ENCODE measurements at places on chromosomes 5 and 9.

DNA sequence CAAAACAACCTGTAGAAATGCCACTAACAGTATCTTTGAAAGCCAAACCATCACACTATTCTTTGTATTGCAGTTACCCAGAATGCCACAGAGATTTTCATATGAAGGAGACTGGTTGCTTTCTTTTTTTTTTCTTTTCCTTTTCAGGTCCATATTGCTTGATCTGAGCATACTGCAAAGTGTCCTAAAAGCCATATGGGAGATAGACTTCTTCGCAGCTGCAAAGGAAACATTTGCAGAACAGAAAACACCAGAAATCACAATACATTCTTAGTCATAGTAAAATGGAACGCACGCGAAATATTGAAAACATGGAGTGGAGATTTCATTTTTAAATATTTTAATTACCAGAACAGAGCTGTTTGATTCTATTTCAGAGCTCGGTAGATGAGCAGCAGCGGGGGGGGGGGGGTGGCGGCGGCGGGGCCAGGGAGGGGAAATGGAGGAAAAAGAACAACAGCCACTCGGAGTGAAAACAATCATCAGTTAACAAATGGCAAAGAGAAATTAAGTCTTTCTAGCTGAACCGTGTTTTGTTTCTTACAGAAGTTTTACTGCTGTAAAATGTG, 284.1 kb downstream of the NFIB start:
- no peak for DNase-seq

- DNase-seq = peak; percentile 81
Observed at GRCh38 chr9:129174724-129175514, 3.1 kb downstream of the IER5L start.

DNA sequence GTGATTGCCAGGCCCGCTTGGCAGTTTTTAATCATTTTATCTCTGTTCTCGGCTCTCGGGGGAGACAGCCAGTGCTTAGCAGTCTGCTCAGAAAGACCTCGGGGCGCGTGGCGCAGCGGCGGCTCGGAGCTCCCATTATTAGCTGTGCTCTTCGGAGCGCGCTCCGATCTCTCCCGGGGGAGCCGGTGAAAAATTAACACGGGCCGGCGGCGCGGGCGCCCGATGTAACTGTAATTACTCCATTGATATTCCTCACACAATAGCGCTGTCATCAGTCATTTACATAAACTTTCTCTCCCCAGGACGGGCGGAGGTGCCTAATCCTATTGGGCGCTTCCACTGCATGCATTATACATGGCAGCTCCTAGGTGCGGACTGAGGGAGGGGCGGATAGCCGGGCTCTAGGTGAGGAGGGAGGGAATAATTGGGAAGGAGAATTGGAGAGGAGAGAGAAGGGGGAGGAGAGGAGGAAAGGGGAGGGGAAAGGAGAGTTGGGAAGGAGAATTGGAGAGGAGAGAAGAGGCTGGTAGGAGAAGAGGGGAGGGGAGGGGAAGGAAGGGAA, 24.9 kb downstream of the LMX1B start:
- DNase-seq = no peak

GRCh38 chr9:84845956-84846900, 176.7 kb downstream of the NTRK2 start:
- no peak for DNase-seq

DNA sequence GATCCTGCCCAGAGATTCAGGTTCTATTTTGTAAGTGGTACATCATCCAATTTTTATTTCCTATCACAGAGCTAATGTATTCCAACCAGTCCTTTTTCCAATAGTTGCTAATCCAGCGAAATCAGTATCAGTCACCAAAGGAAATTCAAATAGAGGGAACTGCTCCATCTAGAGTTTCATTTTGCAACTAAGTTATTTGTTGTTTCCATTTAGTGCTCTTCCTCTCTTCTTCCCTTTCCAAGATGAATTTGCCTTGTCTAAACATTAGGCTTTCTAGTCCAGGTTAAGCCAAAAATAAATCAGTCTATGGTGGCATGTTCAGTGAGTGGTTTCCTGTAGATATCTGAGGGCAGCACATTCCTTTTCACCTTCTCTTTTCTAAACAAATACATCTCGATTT, 79.8 kb upstream of the SPATA31D4 start:
- DNase-seq = peak; percentile 35

- DNase-seq = no peak
Observed at GRCh38 chr9:101054657-101055056, 26.1 kb downstream of the PLPPR1 start.

DNA sequence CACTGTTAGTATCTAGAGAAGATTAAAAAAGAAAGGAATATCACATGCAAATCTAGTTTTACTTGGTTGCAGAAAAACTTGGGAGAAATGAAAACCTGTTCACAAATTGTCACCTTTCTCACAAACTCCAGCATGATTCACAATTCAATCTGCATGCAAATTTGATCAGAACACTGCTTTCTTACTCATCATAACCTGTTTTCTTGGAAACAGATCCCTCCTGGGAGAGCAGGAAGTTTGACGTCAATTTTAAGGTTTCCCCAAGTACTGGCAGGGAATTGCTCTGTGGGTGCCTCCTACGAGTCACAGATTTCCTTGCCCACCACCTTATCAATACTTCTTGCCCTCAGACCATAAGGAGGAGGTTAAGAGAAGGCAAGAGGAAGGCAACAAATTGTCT, 30.2 kb upstream of the HTR4 start:
- no peak for DNase-seq

GRCh38 chr9:133784731-133785561, 46.8 kb upstream of the SARDH start:
- DNase-seq = no peak

DNA sequence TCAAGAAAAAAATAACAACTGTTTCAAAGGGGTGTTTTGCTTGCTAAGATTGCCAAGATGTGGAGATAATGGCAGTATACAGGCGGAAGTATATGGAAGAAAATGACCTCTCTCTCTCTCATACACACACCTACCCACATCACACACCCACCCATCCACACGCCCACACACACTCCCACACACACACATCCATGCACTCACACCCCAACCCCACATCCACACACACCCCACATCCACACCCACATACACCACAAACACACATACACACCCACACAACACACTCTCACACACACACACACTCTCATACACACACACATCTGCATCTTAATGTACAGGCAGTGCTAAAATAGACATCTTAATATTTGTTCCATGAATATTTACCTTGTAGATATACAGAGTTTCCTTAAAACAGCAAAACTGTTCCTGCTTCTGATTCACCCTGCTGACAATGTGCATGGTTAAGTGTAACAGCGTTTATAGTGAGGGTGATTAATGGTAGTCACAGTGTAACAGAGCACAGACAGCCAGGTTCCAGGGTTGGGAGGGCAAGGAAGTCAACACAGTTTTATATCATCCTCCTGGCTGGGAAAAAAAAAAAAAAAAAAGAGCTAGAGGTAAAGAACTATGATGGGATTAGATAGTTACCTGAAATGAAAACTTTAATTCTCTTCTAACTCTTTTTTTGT, 8.3 kb downstream of the BHMT2 start:
- DNase-seq = no peak

DNA sequence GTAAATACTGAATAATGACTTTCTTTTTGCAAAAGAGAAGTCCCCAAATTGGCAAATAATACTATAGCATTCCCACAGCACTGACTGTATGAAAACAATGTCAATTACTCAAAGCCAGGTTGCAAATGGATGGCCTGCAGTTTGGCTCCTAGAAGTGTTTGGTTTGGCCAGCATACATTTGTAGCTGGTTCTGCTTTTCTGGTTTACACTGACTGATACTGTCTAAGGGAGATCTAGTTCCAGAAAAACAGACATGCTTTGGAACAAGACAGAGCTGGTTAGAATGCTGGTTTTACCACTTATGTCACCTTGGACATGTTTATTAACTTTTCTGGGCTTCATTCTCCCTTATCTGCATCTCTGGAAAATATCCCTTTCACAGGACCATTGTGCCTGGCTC, 81.5 kb upstream of the TRPM3 start:
- no peak for DNase-seq

DNA sequence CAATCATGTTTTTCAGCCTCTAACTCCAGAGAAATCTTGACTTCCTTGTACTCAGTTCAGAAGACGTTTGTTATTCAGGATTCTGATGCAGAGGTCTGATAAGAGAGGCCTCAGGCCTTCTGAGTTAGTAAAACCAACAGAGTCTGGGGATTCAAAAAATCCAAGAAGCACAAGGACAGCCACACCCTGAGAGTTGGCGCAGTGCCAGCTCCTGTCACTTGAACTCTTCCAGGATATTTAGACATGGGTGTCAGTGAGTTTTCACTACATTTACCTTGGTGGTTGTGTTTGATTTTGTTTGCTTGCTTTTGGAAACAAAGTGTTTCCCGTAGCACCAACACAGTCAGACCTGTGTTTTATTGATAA, 41.6 kb upstream of the PDE8B start:
- DNase-seq = no peak

DNA sequence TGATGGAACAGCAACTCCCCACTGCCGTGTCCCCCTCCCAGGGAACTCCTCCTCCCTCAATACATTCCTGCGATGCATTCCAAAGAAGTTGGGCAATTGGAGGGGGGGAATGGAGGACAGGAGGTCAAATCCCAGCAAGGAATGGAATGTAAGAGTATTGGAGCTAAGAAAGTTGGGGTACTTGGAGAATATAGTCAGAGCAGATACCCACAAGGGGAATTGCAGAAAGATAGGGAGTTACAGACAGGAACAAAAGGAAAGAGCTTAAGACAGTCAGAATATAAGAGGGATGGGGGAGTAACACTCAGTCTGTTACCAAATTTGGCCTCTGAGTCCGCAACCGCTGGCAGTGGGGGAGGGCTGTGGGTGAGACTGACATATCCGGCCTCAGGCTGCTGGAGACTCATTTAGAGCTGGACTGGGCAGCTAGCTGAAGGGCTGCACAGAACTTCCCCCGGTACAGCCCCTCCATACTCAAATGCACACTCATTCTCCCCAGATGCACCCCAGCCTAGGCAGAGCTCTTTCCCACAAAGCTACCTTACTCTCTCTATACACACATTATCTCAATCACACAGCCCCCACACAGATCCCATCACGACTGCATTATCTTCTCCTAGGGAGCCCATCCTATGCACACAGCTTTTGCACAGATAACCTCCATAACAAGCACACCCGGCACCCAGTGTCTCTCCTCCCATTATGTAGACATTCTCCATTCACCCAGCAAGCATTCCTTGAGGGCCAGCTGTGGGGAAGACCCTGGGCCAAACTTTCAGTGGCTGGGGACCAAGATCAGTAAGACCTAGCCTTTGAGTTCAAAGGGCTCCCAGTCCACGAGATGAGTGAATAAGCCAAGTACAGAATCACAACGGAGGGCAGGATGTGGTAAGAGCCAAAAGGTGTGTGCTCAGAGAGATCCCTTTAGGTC, 3.7 kb downstream of the TLN1 start:
- no peak for DNase-seq

- DNase-seq = no peak
Observed at GRCh38 chr5:160083501-160083900, 35.7 kb downstream of the PWWP2A start.

DNA sequence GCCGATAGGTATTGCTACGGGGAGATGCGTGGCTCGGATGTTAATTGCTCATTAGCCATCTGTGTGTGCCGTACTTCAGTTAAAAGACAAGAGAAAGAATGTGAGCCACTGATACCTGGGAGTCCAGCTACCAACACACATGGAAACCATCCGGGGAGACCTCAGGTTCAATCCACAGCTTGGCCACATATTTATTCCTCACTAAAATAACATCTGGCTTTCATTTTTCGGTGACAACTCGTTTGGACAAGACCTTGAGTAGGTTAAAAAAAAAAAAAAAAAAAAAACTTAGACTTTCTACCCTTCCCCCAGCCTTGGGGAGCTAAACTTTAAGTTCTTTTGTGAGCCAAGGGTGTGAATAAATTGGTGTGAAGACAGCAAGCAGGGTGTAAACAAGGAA, 84.1 kb downstream of the SLIT3 start:
- DNase-seq = no peak

DNA sequence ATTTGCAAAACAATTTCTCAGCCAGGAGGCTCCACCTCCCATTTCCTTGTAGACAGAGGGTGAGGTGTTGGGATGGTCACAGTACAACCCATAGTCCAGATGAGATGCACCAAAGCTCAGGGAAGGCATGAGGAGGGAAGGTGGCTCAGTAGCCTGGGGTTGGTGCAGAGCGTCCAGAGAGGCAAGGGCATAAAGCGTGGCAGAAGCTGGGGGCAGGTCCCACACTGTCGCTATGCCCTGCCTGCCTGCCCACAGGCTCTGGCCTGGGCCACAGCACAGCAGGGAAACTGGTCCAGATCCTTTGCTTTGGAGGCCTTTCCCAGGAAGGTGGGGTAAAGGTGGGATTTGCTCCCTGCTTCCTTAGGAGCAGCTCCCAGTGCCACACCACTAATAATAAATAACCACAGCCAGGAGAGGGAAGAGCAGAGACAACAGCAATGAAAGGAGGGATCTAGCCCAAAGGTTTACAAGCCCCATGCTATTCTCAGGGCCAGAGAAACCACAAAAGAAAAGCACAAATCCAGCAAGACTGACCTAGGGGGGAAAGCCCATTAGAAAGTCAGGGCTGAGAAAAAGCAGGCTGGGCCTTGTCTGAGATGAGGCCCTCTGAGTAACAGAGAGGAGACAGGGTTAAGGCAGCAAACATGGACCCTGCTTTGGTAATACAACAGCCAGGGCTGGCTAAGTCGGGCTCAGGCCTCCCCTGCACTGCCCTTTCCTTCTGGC, 27.2 kb downstream of the PCDHGC5 start:
- no peak for DNase-seq

DNA sequence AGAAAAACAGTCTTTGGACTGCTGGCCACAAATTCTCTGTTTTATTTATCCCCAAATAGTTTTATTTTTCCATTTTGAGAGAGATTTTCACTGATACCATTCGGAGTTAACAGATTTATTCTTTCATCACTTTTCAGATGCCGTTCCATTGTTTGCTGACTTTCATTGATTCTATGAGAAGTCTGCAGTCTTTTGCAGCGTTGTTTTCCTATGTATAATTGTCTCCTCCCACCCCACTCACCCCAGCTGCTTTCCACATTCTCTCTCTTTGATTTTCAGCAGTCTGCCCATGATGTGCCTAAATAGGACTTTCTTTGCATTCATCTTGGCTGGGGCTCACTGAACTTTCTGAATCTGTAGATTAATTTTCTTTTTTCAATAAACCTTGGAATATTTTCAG, 107.6 kb downstream of the C9orf50 start:
- no peak for DNase-seq

GRCh38 chr5:161585798-161586197, 39.3 kb upstream of the GABRB2 start:
- no peak for DNase-seq

- DNase-seq = no peak
Observed at GRCh38 chr5:73188764-73189531, 16.0 kb downstream of the TMEM174 start.

All from frontal cortex (tissue), 4 donors.